ENCODE measurements at places on chromosomes 4 and X.
A peak's percentile ranks its signal among the peaks of the same experiment; 100 is the strongest.

- peak; percentile 68 for DNase-seq
Measured at GRCh38 chr4:78320349-78320935, 231.1 kb upstream of the ANXA3 start.

DNA sequence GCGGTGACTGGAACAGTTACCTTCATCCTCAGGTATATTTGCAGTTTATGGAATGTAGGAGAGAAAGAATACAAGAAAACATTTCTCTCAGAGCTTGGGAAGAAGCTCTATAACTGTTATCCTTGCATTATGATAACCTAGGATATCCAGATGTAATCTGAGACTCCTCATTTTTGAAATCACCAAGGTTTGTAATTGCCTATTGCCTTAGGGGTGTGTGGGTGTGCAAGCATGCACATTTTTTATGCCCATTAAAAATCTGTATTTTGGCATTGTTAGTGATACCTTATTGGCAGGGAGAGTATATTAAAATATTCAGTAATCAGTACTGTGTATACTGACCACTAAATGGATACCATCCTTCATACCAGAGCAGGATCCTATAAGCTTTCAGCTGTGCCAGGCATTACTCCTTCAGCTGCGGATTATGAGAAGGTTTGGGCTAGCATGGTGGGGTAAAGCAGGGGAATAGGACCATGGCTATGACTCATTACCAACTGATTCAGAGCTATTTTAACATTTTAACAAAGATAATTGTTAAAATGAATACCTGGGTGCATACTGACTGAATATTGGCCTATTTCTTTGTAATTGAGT lies 8.3 kb downstream of the SEC24B start:
- DNase-seq = no peak

- DNase-seq = no peak
Measured at GRCh38 chr4:185238215-185238681, 28.9 kb downstream of the SNX25 start.

- DNase-seq = no peak
Measured at GRCh38 chr4:169117591-169118081, 107.6 kb upstream of the CBR4 start.

- no peak for DNase-seq
Measured at GRCh38 chr4:164935363-164935762, 42.1 kb downstream of the TRIM61 start.

- DNase-seq = no peak
Measured at GRCh38 chrX:104342065-104342464, 87.3 kb upstream of the ESX1 start.

DNA sequence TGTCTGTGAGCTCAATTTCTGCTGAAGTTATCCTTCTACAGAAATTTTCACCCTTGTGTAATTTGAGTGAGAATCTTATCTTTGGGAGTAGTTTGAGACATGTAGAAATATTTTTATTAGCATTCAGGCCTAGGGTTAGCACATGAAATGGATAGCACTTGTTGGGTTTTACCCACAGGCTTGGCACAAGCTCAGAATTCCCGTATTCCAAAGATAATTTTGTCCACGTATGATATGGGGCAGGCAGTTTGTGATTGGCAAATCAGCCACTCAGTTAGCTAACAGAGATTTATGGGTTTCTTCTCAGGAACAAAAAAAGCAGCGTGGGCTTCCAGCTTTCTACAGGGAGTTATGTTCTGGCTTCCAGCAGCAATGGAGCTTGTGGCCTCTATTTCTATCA lies 117.9 kb upstream of the DCAF8L1 start:
- DNase-seq = no peak

GRCh38 chrX:31633349-31633748 lies 561.5 kb upstream of the FTHL17 start:
- no peak for DNase-seq

GRCh38 chr4:81326581-81326980 lies 111.6 kb upstream of the PRKG2 start:
- DNase-seq = no peak

GRCh38 chrX:110741213-110741796 lies 54.3 kb downstream of the CHRDL1 start:
- DNase-seq = no peak

- DNase-seq = no peak
Measured at GRCh38 chr4:3280466-3280865, 12.4 kb upstream of the RGS12 start.

DNA sequence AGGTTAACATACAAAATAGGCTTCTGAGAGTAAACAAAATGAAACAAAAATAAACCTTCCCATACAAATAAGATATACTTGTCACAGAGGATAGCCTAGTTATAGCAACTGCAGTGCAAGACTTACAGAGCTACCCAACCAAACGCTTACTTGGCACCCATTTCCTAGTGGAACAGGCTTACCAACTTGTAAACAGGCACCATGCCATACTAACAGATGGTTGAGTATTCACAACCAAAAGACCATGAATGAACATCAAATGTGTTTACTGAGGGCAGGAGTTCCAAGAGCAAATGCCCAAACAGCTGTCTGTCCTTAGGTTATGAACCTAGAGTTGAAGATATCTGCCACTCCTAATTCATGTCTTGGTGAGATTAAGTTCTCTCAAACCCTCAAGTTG lies 2629.2 kb downstream of the PCDH7 start:
- no peak for DNase-seq
